ENCODE measurements at places on chromosomes 12 and 14.
A peak's percentile ranks its signal among the peaks of the same experiment; 100 is the strongest.

GRCh38 chr14:56160088-56160487 is 41.9 kb downstream of the PELI2 start:
- DNase-seq: no peak

- no peak for DNase-seq
Measured at GRCh38 chr14:71381814-71382213, 474.6 kb downstream of the PCNX1 start.

DNA sequence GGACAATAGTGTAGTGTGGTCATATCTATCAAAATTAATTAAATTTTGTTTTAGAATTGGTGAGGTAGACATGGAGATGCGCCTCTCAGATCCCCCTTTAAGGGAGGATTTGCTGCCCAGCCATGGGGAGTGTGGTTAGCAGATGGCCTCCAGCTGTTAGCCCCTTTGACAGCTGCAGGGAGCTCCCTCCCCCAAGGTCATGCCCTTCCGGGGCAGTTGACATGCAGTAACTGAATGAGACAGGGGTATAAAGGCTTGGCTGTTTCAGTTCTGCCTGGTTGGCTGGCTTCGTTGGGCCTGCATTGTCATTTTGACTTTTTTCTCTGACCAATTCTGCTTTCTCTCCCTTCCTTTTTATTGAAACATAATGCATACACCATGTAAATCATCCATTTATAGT is 291.5 kb upstream of the SRRM4 start:
- no peak for DNase-seq

DNA sequence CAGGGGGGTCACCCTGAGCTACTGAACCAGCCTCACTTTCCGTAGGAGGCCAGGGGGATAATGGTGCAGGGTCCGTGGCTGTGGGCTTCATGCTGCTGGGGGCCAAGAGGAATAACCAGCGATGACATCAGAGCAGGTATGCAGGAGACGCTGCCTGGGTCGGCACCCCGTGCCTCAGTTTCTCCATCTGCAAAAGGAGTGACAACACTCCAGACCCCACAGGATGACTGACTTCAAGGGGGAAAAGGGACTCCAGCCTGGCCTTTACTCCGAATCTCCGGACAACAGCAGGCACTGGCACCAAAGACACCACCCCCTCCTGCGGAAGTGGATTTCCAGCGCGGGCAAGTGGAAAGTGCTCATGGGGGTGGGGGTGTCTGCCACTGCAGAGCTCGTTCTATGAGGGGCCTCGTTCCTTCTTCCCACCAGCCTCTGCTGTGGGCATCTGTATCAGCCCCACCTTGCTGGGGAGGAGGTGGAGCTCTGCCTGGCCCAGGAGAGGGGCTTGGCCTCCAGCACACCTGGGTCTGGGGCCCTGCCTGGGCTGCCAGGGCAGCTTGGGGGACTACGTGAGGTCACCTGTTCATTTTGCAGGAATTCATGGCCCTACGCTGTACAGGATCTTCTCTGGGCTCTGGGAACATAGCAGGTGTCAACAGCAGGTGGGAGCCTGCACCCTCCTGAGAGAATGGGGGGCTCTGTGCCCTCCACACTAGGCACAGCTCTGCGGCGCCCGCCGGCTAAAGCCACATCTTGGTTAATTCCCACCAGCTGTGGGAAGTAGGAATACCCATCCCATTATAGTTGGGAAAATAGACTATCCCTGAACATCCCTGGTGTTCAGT is 216.6 kb upstream of the C14orf180 start:
- no peak for DNase-seq

DNA sequence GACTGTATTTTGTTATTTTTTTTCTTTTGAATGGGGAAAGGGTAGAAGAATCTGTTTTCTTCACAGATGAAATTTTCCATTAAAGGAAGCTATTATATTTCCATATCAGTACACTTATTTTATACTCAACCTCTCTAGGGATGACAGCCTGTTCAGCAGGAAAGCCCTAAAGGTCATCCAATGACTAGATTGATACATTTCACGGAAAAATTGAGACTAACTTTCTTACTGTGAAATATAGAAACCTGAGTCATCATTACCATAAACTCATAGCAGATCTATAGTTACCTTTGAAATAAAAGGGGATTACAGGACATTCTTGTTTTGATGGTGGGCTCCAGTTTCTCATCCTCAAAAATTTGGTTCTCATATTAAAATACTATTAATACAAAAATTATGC is 36.1 kb upstream of the PTCSC3 start:
- no peak for DNase-seq

- DNase-seq: no peak
Measured at GRCh38 chr14:64450255-64450654, 15.0 kb upstream of the AKAP5 start.

- no peak for DNase-seq
Measured at GRCh38 chr14:38003746-38004609, 203.7 kb upstream of the SSTR1 start.

DNA sequence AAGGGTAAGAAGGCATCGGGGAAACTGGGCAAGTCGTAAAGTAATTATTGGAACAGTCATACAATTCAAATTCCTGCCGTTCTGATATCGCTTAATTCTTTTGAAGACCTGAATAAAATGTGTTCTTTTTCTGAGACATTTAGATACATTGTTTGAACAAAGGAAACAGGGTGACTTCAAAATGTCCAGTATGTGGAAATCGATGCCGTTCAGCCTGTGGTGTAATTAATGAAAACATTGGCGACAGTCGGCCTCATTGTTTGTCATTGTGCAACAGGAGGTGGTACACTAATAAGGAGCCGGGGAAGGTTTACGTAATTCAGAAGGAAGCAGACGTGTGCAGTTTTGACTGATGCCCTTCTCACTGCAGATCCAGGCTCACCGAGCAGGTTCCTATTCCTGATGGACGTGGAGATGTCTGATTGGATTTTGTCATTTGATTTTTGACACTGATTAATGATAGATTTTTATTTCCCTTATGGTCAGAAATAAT is 92.7 kb downstream of the BORCS5 start:
- peak; percentile 76 for DNase-seq

- DNase-seq: peak; percentile 3
Measured at GRCh38 chr14:58488550-58488949, 61.0 kb downstream of the KIAA0586 start.

All from fibroblast of gingiva (primary cell).